IMR-90 (cell line): ENCODE measurements at places on chromosomes 12 and 14.
A peak's percentile ranks its signal among the peaks of the same experiment; 100 is the strongest.

DNA sequence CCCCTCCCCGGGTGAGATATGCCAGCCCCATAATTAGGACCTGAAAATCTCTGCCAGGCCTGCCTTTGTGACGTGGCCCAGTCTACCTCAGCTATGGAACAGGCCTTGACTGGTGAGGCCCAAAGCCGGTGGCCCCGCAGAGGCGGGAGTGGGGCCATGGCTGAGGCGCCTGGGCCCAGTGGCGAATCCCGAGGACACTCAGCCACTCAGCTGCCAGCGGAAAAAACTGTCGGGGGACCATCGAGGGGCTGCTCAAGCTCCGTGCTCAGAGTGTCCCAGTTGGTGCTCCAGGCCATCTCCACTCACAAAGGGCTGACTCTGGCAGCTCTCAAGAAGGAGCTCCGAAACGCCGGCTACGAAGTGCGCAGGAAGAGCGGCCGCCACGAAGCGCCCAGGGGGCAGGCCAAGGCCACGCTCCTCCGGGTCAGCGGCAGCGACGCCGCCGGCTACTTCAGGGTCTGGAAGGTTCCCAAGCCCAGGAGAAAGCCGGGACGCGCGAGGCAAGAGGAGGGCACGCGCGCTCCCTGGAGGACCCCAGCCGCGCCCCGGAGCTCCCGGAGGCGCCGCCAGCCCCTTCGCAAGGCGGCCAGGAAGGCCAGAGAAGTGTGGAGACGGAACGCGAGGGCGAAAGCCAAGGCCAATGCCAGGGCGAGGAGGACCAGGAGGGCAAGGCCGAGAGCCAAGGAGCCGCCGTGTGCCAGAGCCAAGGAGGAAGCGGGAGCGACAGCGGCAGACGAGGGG is 21.4 kb downstream of the ZNF641 start:
- no peak for DNase-seq

GRCh38 chr14:76985540-76986230 is 42.8 kb downstream of the IRF2BPL start:
- peak; percentile 34 for DNase-seq

GRCh38 chr12:13165617-13166041 is 30.9 kb upstream of the EMP1 start:
- DNase-seq, result peak; percentile 78

DNA sequence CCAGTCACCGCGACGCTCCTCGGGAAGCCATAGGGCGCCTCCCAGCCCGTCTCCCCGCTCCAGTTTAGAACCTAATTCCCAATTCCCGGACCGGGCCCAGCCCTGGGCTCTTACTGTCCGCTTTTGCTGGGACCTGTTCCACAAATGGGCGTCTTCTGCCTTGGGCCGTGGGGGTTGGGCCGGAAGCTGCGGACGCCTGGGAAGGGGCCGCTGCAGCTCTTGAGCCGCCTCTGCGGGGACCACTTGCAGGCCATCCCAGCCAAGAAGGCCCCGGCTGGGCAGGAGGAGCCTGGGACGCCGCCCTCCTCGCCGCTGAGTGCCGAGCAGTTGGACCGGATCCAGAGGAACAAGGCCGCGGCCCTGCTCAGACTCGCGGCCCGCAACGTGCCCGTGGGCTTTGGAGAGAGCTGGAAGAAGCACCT is 797 bp downstream of the UNG start:
- DNase-seq, result peak; percentile 60

GRCh38 chr12:27868139-27868538 is 88.1 kb upstream of the MANSC4 start:
- peak; percentile 93 for DNase-seq

- peak; percentile 53 for DNase-seq
Observed at GRCh38 chr12:124625867-124626675, 58.7 kb upstream of the NCOR2 start.

DNA sequence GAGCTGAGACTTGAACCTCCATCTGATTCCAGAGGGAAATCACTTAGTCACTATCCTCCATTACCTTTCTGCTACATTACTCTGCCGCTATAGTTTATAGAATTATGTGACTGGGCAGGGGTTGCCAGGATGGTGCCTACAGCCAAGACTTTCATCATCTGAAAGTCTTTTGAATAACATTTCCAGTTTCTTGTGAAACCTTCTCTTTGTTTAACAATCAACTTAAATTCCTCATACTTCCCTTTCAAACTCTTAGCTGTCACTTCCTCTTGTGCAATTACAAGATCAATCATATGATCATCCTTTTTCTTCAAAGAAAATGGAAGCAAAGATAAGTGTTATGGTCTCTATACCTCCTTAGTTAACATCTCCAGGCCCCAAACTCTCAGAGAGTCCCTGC is 25.4 kb upstream of the PELI2 start:
- DNase-seq, result no peak

GRCh38 chr14:24895243-24895583 is 154.7 kb downstream of the STXBP6 start:
- DNase-seq, result peak; percentile 3

DNA sequence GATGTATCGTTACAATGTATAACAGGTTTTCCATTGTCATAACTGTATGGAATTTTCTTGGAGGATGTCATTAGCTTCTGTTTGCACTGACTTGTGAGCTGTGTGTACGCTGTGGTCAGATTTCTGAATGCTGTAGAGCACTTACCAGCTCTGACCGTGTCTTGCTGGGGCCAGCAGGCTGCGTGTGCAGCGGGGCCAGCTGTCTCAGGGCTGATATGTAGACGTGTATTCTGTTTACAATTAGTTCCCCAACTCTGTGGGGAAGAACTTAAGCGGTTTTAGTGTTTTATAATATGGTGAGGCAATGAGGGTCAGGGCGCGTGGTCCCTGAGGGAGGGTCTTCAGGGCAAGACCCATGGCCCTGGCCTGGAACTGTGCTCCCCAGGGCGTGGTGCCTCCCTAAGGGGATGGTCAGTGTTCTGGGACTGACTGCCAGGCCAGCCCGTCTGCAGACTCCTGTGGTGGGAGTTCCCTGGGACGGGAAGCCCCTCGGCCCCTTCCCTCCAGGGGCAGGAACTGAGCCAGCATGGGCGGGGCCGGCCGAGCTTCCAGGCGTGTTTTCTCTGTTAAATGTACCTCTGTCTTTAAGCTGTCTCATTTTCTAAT is 18.7 kb downstream of the XRCC3 start:
- DNase-seq, result peak; percentile 91

GRCh38 chr12:44389896-44390295 is 486.2 kb downstream of the NELL2 start:
- no peak for DNase-seq

DNA sequence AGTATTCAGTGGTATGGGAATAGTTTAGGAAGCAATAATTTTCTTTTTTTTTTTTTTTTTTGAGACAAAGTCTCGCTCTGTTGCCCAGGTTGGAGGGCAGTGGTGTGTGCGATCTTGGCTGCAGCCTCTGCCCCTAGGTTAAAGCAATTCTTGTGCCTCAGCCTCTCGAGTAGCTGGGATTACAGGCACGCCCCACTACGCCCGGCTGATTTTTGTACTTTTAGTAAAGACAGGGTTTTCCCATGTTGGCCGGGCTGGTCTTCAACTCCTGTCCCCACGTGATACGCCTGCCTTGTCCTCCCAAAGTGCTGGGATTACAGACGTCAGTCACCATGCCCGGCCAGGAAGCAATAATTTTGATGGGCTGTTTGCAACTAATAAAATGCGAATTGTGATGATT is 62.1 kb downstream of the ATG14 start:
- no peak for DNase-seq

- DNase-seq, result no peak
Observed at GRCh38 chr12:87165733-87166375, 863.3 kb downstream of the C12orf50 start.

DNA sequence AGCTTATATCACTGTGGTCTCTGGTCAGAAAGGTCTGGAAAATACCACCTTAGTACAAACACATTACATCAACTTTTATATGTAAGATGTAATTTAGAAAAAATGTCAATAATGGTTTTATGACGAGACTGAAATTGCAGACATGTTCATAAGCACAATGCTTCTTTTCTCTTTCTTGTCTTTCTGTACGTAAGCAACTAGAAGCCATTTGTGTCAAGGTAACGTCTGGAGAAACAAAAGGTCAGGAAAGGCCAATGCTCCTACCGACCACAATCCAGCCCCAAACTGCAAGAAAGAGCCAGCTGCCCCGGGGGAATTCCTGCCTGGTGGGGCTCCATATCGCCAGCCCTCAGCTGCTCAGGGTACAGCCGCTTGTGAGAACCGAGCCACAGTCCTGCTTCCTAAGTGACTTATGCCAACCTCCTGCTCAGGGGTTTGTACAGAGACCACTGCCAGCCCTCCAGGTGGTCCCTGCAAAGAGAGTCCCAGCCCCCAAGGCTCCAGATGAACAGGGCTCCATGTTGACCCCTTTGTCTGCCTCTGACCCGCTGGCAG is 6.3 kb downstream of the ZNF839 start:
- no peak for DNase-seq

DNA sequence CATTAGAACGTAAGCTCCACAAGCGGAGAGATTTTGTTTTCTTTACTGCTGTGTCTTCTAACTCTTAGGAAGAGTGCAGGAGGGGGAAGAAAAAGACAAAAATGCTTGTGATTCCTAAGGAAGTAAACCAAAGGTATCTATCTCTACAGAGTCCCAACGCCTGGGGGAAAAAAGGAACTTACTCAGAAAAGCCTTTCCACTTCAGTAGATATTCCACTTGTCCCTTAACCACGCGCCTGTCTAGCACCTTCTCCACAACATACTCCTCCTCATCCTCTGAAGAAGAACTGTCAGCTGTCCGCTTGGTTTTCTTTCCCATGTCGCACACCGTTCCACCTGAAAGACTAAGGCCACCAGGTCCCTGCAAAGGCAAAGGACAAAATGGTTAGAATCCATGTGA is 22.6 kb downstream of the CBX5 start:
- no peak for DNase-seq

GRCh38 chr14:57480051-57480450 is 13.6 kb downstream of the CCDC198 start:
- DNase-seq, result no peak

DNA sequence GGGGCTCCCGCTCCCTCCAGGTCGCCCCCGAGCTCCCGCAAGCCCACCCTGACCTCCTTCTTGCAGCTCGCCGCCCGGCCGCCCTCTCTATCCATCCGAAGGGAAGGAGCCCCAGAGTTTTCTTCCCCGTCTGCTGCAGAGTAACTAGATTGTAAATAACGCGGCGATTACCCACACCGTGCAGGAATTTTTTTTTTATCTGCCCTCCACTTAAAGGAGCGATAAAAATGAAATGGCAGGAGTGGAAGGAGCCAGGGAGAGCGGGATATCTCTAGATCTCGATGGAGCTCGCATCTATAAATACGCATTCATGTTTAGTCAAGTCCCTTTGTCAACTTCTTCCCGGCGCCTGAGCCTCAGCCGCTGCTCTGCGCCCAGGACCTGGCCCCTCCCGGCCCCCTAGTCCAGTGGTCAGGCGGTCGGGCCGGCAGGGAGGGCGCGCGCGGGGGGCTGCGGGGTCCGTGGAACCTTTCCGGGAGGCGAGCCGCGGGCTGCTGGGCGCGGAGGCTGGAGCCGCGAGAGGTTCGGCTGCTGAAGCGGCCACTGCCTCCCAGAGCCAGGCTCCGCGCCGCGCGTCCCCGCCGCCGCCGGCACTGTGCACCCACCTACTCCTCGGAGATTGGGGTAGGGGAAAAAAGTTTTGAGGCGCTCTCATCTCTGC is 386.0 kb downstream of the BCAT1 start:
- peak; percentile 54 for DNase-seq

GRCh38 chr14:86756521-86757190 is 1226.7 kb downstream of the FLRT2 start:
- no peak for DNase-seq

DNA sequence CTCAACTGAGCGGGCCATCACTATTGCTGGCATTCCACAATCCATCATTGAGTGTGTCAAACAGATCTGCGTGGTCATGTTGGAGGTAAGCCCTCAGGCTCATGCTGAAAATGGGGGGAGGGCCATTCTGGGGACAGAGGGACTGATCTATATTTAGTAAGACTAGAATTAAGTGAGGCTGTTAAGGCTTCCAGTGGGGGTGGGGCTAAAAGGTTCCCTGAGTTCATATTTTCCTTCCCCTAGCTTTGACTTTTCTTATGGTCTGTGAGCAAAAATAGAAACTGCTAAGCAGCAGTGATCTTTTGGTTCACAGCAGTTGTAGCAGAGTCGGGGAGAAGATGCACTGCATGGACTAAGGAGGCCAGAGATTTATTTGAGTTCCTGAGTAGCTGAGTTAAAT is 9.2 kb downstream of the PCBP2 start:
- no peak for DNase-seq

DNA sequence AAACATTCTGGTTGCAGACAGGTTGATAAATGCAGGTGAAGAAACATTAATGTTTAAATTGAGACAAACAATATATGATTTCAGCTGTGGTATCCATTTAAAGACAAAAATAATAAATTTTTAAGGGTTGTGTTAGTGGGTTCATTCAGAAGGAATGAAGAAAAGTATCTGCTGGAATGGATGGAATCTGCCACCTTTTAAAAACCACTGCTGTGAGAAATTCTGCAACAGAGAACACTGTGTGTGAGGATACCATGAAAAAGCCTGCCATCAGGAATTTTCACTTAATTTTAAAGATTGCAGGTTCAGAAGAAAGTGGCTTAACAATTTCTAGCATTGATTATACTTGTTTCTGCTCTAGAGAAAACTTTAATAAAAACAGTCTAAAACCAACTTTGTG is 184.6 kb upstream of the SOX5 start:
- peak; percentile 10 for DNase-seq

DNA sequence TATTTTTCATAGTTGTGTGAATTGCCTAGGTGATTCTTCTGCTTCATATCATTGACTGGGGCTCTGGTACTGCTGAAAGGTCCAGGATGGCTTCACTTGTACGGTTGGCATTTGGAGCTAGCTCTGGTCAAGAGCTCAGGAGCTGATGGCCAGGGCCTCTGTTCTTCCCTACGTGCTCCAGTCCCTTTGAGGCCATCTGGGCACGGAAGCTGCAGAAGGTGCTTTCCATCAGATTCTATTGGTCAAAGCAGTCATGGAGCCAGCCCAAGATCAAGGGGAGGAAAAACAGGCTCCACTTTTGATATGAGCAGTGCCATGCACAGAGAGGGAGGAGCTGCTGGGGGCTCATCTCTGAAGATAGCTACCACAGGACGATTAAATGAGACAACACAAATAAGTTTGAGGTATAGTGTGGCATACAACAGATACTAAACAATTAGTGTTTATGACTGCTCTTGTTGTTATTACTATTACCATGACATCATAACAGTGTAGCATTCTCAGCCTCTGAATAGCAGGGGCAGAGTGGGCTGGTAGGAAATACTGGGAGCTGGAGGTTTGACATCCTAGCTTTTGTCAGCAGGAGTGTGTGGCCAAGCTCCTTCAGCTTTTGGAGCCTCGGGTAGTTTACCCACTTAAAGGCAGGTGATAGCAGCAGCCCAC is 10.4 kb downstream of the KRT83 start:
- DNase-seq, result peak; percentile 34

GRCh38 chr12:100395811-100396210 is 38.9 kb downstream of the SLC17A8 start:
- no peak for DNase-seq

DNA sequence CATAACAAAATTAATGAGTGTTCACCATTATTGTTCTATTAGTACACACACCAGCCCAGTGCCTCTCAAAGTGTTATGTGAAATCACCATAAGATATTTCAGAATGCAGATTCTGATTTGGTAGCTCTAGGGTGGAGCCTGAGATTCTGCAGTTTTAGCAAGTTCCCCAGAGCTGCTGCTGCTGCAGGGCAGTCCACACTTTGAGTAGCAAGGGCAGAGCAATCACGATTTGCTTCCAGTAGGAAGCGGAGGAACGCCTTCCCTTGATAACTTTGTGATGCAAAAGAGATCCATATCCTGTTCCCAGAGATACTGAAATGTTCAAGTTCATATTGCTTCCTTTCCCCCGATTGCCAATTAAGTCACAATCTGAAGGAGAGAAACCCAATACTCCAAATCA is 57.9 kb downstream of the SLC17A8 start:
- DNase-seq, result no peak

GRCh38 chr12:109927622-109928021 is 27.5 kb downstream of the TCHP start:
- peak; percentile 41 for DNase-seq
